ENCODE measurements at places on chromosomes 1 and 21. TPM values are rescaled to one million over a fixed set of nuclear protein-coding genes. Genes with fewer than 3 reads are reported as not detected.

The NGF gene
- total RNA-seq = 5.8 TPM

The EPS8L3 gene
- not detected for total RNA-seq

The PPOX gene
- 13.9 TPM for total RNA-seq

The S100A7A gene
- total RNA-seq = not detected

The CDC42BPA gene
- 194 TPM for total RNA-seq

The CHIA gene
- total RNA-seq = not detected

The SLC44A5 gene
- total RNA-seq = 5.9 TPM

The CD1E gene
- 0.69 TPM for total RNA-seq

The FAM151A gene
- total RNA-seq = not detected

The PROK1 gene
- total RNA-seq = not detected

The HNRNPU gene
- total RNA-seq = 440 TPM

The TDRD5 gene
- total RNA-seq = 1.1 TPM
